ENCODE measurements at places on chromosomes 7 and 10.
A peak's percentile ranks its signal among the peaks of the same experiment; 100 is the strongest.

DNA sequence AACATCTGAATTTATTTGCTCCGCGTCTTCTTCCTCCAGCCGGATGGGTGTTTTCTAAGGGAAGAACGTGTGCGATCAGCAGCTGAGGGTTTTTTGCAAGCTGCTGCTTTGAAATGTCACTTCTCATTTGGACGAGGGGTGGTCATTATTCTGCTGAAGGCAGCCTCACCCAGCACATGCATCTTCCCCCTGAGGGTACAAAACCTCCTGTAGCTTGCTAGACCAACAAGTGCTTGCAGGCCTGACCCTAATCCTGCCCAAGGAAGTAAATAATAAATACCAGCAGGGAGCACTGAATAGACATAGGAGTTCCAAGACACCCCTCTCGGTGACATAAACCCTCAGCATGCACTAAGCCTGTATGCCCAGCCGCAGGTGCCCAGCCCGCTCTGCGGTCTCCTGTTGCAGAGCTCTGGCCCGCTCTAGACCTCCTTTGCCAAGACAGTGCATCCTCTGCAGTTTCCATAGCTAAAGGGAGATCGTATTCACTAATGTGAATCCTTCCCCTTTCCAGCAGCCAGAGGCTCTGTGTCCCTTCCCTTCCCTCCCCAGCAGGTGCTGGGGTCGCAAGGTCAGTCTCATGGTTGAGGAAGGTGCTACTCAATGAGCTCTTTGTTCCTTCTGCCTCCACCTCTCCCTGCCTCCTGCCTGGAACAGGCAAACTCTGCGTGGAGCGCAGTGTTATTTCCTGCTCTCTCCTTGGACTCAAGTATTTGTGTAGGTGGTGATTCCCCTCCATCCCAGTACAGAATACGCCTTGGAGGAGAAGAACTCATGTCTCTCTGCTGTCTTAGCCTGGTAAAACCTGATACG lies 36.6 kb downstream of the SBDS start:
- DNase-seq: no peak

GRCh38 chr7:20296444-20296843 lies 34.3 kb upstream of the ITGB8 start:
- DNase-seq: no peak

- DNase-seq: no peak
These were observed 527.1 kb upstream of the FOXK1 start for GRCh38 chr7:4154882-4155535.

GRCh38 chr10:14949291-14949690 lies 4.6 kb downstream of the DCLRE1C start:
- DNase-seq: no peak

DNA sequence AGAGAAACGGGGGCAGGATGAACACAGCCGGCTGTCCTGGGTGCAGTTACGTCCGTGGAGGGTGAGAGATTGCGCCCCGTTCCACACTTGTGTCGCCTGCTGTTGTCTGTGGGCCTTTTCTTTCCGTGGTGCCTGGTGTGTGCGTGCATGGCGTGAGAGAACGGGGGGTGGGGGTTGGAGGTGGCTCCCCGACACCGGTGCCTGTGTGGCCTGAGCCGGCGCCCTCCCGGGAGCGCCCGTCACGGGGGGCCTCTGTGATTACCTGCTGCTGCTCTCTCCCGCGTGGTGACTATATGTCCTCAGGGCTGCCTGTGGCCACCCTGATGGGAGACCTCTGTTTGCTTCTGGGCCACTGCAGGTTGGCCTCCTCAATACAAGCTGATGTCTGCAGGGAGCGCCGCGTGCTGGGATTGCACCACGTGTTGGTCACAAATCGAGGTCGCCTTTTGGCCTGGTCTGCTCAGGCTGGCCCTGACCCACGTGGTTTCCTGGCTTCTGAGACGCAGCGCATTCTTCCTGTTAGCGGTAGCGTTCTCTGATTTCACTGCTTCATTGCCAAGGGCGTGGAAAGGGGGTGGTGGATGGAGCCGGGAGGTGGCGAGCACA lies 10.9 kb upstream of the AP5Z1 start:
- no peak for DNase-seq

GRCh38 chr7:1721047-1721690 lies 51.1 kb downstream of the ELFN1 start:
- no peak for DNase-seq

- no peak for DNase-seq
These were observed 368.1 kb downstream of the CTNNA3 start for GRCh38 chr10:67327626-67328535.

- no peak for DNase-seq
These were observed 7.8 kb downstream of the CRHR2 start for GRCh38 chr7:30674420-30674819.

- no peak for DNase-seq
These were observed 100.9 kb downstream of the SAMD9 start for GRCh38 chr7:93016681-93017381.

DNA sequence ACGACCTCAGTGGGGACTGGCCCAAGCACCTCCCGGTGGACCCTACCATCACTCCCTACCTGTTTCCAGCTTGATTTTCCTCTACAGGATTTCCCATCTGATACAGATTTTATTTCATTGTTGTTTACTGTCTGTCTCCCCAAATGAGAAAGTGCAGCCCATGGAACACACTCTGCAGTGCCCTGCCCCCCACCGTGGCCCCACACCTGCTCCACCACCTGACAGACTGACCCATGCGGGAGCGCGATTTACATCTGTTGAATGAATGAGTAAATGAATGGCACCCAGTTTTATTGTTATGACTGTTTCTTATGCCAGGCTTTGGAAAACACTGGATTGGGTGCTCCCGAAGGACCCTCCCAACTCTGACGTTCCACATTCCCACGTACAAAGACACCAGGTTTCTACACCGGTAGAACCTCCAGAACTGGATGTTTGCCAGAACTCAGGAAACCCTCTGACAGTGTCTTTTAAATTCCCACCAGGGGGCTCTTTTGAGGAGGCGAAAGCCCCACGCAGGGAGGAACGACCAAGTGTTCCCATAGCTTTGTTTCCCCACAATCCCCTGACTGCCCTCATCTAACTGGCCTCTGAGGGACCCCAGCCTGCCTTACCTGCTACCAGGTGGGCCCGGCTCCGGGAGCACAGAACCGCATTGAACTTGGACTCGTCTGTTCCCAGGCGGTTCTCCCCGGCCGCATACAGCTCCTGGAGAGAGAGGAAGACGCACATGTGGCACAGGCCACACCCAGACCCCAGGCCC lies 29.0 kb downstream of the PLAC9 start:
- DNase-seq: no peak

DNA sequence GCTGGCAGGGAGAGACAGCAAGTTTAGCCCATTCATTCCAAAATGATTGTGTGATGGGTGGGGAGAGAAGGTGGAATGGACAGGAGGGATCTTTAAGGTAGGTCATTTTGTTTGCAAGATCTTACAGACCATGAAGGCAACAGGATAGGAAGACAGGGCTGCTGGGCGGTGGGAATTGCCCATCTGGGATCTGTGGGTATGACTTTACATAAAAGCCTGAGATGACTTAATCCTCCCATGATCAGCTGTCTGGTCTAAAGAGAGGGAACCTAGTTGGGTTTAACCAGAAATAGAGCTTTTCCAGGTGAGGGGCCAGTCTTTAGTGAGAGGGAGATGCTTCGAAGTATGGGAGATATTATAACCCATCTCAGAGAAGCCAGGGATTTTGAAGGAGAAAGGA lies 153.7 kb downstream of the KLF6 start:
- DNase-seq: no peak

DNA sequence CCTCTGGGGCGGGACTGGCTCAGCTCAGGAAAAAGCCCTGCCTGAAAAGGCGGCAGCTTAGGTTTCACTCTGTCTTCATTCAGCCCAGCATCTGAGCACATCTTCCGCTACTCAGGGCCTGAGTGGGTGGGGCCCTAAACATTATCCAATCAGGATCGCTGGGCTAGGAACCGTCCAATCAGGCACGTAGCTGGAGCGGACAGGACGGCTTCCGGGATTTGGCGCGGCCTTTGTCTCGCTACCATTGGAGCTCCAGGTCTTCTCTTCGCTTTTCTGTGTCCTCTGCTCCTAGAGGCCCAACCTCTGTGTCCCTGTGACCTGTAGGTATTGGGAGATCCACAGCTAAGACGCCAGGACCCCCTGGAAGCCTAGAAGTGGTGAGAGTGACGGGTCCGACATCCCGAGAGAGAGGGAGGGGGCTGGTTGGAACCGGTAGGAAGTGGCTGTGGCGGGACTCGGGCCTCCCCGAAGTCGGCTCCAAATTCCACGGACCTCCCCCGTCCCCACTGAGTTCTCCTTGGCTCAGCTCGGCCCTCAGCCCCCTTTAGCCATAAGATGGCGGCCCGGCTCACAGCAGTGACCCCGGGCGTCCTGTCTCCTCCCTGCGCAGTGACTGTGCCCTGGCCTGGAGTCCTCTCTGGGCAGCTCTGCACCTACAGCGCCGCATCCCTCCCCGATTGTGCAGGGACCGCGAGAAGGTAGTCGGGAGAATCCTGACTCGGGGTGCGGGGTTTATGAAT lies 99.1 kb downstream of the ZNF680 start:
- DNase-seq: no peak

DNA sequence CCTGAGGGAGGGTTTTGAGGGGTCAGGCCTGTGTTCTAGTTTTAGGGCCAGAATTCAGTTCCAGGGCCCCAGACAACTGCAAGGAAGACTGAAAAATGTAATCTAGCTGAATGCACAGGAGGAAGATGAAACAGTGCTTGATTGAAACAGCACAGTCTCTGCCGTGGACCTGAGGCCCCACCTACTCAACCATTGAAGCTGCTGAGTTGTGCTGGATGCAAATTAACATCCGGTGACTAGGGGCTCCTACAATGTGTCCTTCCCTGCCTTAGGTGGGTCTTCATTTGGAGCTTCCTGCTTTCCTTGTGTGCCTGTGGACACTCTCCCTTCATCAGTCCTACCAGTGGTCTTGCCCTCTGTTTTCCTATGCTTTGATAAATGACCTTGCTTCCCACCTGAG lies 5.7 kb downstream of the GLRX3 start:
- no peak for DNase-seq

GRCh38 chr10:71289421-71290130 lies 29.5 kb upstream of the SLC29A3 start:
- DNase-seq: no peak

GRCh38 chr10:119703903-119704508 lies 21.8 kb upstream of the INPP5F start:
- no peak for DNase-seq

GRCh38 chr7:37224746-37225145 lies 223.9 kb downstream of the ELMO1 start:
- no peak for DNase-seq

DNA sequence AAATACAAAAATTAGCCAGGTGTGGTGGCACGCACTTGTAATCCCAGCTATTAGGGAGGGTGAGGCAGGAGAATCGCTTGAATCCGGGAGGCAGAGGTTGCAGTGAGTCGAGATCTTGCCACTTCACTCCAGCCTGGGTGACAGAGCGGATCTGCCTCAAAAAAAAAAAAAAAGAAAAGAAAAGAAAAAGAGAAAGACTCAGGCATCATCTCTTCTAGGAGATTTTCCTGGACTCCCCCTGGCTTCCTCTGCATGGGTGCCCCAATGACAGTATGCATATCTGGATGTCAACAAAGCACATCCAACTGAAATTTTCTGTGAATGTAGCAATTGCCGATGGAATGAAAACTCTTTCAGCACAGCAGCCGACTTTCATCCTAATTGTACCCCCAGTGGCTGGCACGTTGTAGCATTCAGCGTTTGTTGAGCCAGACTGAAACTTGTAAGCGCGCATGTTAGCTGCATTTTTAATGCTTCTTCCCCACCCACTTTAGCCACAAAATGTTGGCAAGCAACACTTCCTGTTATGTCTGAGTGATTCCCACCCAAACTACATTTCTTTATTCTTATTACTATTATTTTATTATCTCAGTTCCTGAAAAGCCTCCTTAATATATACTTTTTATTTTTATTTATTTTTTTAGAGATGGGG lies 70.2 kb downstream of the PRTFDC1 start:
- DNase-seq: no peak

DNA sequence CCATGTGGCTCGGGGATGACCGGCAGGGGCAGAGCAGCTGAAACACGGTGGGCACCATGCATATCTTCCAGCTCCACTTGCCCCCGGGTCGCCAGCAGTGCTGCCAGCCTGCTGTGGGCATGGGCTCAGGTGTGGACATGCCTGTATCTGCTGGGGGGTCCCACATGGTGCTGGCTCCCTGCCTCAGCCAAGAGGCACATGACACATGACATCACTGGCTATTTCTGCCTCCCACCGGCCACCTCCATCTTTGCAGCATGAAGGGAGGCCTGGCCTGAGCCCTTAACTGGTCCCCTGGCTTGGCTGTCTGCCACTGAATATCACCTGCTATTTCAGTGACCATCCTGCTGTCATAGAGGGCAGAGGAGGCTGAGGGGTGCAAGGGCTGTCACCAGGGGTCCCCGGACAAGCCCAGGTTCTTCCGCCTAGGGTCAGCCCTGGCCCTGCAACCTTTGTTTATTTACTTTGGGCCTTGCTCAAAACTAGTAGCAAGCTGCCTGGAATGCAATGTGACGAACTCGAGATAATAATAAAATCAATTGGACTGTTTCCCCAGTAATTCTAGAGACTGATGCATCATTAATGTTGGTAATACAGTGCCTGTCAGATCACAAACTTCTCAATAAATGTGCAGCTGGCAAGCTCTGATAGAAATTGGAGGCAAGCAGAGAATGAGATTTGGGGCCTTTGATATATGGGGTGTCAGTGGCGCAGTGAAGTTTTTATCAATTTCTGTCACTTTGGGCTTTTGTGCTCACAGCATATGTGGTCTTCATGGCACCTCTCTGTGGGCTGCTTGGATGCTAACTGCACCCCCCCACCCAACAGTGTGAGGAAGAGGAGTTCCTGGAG lies 28.5 kb downstream of the ZMIZ1 start:
- DNase-seq: no peak

DNA sequence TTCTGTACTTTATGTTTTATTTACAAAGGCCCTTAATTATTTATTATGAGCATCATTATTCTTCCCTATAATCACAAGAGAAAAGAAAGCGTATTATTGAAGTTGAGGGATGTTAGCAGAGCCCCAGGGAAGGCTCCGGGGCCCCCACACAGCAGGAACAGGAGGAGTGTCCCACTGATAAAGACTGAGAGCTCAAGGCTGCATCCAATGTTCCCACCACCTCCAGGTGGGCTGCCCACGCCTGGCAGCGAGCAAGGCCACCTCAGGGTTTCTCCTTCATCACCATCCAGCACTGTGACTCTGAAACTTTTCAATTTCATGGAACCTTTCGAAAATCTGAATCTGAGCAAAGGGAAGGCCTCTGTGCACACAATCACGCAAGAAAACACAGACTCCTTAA lies 35.9 kb upstream of the WIPF3 start:
- no peak for DNase-seq

GRCh38 chr7:127652333-127653248 lies 597 bp downstream of the SND1 start:
- DNase-seq: no peak

- DNase-seq: peak; percentile 62
These were observed 1.1 kb upstream of the FEZF1 start for GRCh38 chr7:122305475-122306319.

GRCh38 chr10:7475046-7475911 lies 64.4 kb upstream of the SFMBT2 start:
- no peak for DNase-seq

GRCh38 chr10:86411281-86411841 lies 44.8 kb upstream of the GRID1 start:
- no peak for DNase-seq
